ENCODE measurements at places on chromosomes 4 and X. TPM values are rescaled to one million over a fixed set of nuclear protein-coding genes. Genes with fewer than 3 reads are reported as not detected.

The MAGEA10 gene
- total RNA-seq = not detected

The TMPRSS11F gene
- not detected for total RNA-seq

The DTHD1 gene
- total RNA-seq = not detected

The DNAAF6 gene
- total RNA-seq = not detected

The MAGEA2B gene
- not detected for total RNA-seq

The SOWAHD gene
- total RNA-seq = not detected

The DCAF12L2 gene
- total RNA-seq = 0.33 TPM

The TRIM2 gene
- total RNA-seq = 9.5 TPM

The RAI2 gene
- 1.6 TPM for total RNA-seq

The NLGN3 gene
- 0.33 TPM for total RNA-seq

The DUX4 gene
- total RNA-seq = not detected

All from vein endothelial cell (primary cell).